ENCODE measurements at places on chromosomes 3 and 15.

GRCh38 chr15:99424131-99424571, 141.6 kb upstream of the MEF2A start:
- DNase-seq = no peak

DNA sequence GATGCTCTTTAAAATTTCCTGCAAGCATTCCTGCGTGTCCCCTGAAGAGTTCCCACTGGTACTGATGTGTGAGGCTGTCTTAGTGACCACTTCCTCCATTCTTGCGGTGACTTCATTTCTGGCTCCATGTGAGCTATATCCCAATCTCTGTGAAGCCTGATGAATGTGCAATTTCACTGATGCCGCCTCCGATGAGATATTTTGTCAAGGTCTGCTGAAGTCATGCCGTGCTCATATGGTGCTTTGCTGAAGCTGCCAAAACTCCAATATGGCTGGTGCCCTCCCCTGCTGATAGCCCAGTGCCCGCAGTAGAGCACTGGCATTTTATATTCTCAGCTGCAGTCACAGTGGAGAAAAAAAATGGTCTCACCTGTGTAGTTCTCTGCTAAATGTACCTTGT, 271.5 kb downstream of the EFHB start:
- no peak for DNase-seq

DNA sequence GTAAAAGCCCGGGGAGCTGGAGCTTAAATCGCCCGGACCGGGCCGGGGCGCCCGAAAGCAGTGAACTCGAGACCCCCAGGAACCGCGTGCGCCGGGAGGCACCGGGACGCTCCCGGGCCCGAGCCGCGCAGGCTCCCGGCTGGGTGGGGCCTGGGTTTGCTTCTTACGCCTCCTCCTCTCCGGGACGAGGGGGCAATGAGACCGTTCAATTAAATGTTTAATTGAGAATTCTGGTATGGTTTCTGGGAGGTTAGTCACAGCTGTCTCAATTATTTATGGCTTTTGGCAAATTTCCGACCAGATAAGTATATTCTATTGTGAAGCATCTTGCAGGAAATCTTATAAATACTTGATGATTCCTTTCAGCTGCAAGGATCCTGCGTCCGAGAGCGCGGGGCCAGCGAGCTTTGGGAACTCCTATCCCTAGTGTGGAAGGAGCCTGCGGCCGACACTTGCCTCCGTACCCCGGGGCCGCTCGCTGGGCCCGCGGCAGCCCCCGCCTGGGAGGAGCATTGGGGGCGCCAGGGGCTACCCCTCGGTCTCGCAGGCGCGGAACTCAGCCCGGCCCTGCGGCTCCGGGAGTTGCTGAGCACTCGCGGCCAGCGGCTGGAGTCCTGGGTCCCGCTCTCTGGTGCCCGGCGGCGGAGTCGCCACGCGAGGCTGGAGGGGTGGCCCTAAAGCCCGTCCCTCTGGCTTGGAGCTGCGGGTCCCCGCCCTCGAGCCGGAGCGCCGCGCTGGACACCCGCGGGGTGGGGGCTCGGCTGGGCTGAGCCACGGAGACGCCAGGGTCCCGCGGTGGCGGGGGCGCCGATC, 10.3 kb downstream of the ISL2 start:
- no peak for DNase-seq

DNA sequence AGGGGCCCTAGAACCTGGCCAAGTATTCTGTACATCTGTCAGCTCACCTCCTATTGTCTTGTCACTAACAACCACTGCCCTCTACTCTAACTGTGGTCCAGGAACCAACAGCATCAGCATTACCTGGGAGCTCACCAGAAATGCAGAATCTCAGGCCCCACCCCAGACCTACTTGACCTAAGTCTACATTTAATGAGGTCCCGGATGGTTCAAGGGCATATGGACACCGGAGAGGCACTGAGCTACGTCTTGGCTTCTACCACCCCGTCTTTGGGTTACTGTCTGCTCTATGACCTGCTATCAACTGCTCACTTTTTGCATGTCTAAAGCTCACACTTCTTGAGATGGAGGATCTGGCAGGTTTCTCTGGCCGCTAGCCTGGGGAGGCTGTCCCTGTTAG, 8.1 kb downstream of the GALNT15 start:
- no peak for DNase-seq

DNA sequence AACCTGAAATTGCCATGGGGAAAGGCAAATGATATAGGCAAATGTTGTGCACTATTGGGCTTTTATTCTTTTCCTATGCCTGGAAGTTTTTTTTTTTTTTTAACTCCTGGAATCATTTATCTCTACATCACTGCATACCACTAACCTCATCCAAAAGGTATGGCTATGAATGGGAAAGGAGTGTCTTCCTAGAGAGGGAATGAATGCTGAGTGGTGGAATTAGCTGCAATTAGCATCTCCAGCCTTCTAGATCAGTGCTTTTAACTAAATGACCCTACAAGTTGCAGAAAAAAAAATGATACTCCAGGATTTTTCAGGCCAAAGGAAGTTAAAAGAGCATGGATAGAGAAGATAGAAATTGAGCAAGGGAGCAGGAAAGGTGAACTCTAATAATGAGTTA, 429.8 kb upstream of the PDZRN3 start:
- no peak for DNase-seq

DNA sequence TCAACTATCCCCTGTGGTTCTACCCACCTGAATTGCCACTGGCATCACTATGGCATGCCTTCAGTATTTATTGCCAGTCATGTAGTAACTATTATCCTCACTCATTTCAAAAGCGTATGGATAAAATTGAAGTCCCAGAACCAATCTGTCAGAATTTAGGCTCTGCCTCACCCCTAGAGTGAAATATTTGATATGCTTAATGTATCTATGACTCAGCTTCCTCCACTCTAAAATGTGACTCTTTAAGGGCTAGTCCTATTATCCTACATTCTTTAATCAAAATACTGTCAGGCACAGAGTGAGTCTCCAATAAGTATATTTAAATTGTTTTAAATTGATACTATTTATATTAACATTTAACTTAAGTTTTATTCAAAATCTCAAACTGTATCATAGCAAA, 27.6 kb downstream of the ARPP21 start:
- no peak for DNase-seq

- no peak for DNase-seq
Measured at GRCh38 chr3:21528291-21528995, 222.6 kb downstream of the ZNF385D start.

- no peak for DNase-seq
Measured at GRCh38 chr15:35168464-35168863, 83.4 kb upstream of the NANOGP8 start.

DNA sequence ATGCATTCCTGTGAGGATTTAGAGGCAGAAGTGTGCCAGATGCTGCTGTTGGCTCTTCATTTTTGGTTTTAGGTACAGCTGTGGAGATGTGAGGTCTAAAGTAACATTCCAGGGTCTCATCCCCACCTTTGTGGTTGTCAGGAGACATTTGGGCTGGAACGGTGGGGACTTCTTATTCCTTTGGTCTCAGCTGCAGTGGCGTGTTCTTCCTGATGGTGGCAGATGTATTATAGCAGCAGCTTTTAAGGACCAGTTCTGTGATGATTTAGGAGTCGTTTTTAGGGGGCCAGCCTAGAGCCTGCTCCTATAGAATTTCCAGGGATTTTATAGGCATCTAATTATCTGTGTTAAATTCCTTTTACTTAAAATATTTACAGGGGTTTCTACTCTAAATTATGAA, 221.0 kb upstream of the EOMES start:
- DNase-seq = no peak

DNA sequence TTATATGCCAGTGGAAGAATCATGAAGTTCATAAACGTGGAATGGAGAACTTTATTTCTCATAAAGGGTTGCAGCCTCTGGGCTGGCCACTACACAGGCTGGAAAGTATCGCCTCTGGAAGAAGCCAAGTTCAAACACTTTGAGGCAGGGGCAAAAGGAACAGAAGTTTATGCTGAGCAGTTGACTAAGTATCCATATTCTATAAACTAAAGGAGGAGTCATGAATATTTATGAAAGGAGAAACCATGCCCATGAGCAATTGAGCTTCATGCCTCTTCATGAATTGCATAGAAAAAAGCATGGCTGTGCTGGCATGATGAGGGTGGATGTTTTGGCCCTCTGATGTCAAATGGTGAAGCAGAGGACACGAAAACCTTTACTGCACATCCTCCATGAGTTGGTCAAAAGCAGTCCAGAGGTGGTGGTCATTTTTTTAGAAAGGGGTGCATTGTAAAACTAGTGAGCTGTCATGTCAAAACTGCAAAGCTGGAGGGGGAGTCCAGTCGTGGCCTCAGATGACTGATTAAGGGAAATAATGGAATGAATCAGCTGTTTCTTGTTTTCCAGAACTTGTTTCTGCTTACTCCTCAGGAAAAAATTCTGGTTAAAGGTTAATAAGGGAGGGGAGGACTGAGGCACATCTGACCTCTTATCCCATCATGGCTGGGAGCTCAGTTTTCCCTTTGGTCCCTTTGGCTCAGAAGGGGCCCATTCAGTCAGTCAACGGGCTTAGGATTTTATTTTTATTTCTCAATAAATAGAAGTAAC, 276.7 kb downstream of the CHL1 start:
- no peak for DNase-seq

DNA sequence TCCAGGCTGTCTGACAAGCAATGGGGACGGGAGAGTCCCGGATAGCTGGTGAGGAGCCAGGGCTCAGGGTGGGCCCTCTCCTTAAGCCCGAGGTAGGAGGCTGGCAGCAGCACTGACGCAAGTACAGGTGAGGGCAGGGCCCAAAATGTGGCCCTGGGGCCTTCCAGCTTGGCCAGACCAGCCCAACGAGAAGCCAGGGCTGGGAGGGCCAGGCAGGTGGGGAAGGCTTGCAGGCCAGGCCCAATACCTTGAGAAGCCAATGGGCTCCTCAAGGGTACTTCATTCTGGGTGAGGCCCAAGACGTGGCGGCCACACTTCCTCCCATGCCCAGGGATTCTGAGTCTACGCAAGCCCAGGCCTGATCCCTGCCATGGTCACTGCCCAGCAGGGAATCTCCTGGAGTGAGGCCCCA, 37.2 kb downstream of the AMOTL2 start:
- DNase-seq = no peak

DNA sequence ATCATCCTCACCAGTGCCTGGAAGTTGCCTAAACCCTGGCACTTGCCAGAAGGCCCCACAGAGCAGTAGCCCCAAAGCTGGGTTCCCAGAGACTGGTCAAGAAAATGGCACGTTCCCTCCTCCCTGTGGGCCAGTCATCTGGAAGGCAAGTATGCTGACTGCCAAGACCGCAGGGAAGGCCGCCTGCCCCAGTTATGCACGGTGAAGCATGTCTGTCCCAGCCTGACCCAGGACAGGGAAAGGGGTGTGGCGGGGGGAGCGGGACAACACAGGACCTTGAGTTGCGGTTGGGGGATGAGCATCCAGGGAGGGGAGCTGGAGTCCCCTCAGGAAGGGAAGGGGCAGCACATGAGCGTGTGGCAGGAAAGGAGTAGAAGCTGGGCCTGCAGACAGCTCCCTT, 33.0 kb downstream of the RBPMS2 start:
- no peak for DNase-seq

- no peak for DNase-seq
Measured at GRCh38 chr3:126721246-126721645, 17.2 kb downstream of the CHCHD6 start.

DNA sequence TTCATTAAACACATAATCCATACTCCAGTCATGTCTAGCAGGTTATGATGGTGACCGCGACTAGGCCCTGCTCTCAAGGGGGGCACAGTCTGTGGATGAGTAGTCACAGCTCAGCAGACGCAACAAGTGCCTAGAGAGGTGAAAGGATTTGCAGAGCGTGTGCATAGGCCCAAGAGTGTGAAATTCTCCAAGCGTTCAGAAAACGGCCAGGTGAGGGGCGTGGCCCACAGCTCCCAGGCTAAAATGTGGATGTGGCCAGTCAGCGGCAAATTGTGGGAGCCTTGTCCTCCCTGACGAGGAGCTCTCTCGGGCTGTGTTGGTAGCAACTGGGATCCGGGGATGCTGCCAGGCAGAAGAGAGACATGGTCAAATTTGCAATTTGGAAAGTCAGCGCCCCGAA, 46.4 kb upstream of the TSEN2 start:
- DNase-seq = no peak

DNA sequence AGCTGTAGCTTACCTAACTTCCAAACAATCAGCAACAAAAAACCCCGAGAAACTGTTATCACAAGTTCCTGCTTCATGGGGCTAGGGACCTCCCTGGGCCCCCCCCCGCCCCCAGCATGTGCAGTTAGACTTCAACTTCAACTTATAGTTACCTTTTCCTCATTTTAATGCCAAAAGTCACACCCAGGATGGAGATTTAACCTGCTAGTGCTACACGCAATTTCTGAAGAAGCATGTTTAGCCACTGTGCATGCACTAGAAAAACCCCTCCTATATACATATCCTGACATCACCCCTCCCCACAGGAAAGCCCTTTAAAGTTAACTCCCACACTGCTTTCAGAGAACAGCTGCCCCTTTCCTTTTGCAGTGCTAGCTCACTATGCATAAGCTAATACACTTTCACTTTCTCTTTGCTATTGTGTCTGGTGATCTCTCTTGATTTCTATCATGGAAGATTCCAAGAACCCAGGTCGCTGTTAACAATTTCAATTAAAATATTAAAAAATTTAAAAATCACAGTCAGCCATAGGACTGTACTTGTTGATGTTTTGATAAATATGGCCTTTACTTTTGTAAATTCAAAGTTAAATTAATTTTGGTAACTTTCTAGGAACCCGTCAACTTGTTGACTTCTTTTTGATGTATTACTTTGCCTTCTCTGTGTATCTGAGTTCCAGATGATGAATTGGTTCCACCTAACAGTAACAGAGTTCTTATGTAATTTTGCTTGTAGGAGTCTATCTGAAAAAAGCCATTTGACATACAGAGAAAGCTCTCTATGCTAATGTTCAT, 75.2 kb upstream of the ACAD9 start:
- peak; percentile 80 for DNase-seq

- no peak for DNase-seq
Measured at GRCh38 chr3:57019057-57019456, 41.4 kb upstream of the SPATA12 start.

DNA sequence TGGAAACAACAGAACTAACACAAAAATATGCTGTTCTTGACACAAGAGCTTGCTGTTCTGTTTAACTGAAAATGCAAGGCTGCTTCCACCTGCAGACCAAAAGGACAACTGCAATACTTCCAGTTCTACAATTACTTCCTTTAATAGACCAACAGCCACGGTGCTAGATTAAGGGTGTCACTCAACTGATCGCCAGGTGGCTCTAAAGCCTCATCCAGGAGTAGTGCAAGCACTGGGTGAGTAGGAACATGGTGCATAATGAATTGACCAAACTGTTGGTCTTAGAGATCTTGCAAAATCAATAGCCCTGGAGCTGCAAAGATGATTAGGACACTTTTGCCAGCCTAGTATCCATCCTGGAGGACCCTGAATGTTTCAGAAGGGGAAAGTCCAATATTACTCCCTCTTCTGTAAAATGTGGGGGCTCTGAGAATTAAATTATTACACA, 3.6 kb upstream of the CLDN16 start:
- no peak for DNase-seq

DNA sequence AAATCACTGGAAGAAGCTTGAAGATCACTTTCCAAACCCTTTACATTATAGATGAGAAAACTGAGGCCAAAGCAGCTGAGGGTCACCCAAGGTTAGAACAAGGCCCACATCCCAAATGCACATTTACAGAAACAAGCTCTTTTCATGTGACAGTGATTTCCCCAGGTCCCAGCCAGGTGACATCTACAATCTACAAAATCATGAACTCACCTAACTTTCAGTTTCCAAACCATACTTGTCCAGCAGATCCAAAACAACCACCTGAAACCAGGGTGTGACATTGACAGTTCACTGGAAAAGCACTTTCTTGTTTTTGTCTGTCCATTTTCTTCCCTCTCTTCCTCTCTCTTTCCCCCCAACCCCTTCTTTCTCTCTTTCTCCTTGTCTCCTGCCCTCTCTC, 132.2 kb upstream of the PRICKLE2 start:
- no peak for DNase-seq

Measured in central memory CD4-positive, alpha-beta T cell (primary cell).